ENCODE measurements at places on chromosomes 6 and 20. TPM values are rescaled to one million over a fixed set of nuclear protein-coding genes. Genes with fewer than 3 reads are reported as not detected.

DNA sequence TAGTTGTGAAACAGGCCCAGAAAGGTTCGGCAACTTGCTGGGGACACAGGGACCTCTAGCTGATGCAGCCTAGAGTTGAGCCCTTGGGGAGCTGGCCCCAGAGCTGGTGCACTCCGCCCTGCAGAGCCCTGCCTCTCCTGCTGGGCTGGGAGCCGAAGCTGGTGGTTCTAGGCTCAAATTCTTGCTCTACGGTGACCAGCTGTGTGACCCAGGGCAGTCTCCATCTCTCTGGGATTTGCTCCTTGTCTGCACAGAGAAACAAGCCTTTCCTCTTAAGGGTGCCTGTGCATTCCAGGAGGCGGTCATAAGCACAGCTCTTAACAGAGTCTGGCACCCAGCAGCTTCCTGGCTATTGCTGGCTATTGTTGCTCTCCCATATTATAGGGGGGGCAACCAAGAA, 47.4 kb downstream of the RBM38 start:
- DNase-seq: no peak
- peaks cover 31% of the 10 kb centered on the region for H3K4me1 ChIP-seq
- H3K27ac ChIP-seq: no peak overlapping the region
- no peaks in the 10 kb centered on the region for H3K27me3 ChIP-seq
- H3K36me3 ChIP-seq: no peaks in the 10 kb centered on the region

DNA sequence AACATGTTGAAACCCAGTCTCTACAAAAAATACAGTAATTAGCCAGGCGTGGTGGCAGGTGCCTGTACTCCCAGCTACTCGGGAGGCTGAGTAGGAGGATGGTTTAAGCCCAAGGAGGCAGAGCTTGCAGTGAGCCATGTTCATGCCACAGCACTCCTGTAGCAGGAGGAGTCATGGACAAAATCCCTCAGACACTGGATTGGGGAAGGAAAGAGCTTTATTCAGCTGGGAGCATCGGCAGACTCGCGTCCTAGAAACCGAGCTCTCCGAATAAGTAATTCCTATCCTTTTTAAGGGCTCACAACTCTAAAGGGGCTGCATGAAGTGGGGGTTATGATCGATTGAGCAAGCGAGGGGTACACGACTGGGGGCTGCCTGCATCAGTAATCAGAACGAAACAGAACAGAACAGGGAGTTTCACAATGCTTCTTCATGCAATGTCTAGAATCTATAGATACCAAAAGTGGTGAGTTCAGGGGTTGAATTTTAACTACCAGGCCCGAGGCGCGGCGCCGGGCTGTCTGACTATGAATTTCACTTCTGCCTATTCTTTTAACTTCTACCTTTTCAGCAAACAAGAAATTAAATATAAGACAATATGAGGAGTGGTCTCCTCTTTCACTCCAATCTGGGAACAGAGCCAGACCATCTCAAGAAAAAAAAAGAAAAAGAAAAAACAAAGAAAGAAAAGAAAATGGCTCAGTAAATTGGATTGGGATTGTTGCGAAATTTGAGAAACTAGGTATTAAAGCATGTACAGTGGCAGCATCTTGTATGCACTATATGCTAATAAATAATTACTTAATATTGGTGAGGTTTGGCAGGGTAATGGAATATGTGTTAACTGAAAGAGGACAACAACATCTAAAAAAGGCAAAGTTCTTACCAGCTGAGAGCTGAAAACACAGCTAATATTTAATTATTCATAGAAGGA, 23.6 kb downstream of the HMGN4 start:
- DNase-seq: no peak
- H3K4me3 ChIP-seq: no peak overlapping the region
- H3K36me3 ChIP-seq: no peaks in the 10 kb centered on the region
- H3K27me3 ChIP-seq: no peaks in the 10 kb centered on the region
- H3K27ac ChIP-seq: no peak overlapping the region

The LINC00237 gene
- not detected for polyA plus RNA-seq

The LAMA5 gene
- 259 TPM for polyA plus RNA-seq

- no peaks in the 10 kb centered on the region for H3K27me3 ChIP-seq
- no peak overlapping the region for H3K27ac ChIP-seq
- peaks cover 4% of the 10 kb centered on the region for H3K4me1 ChIP-seq
- no peak overlapping the region for H3K4me3 ChIP-seq
- no peak for DNase-seq
Observed at GRCh38 chr20:10134176-10134575, 84.5 kb upstream of the SNAP25 start.

The TNFAIP3 gene
- 13.9 TPM for polyA plus RNA-seq

GRCh38 chr20:36435592-36436541, 105.5 kb upstream of the MYL9 start:
- no peaks in the 10 kb centered on the region for H3K27me3 ChIP-seq
- H3K4me3 ChIP-seq: peak overlapping the region; percentile 49
- no peaks in the 10 kb centered on the region for H3K36me3 ChIP-seq

The TBXT gene
- not detected for polyA plus RNA-seq

The NMBR gene
- not detected for polyA plus RNA-seq

The OR2H2 gene
- polyA plus RNA-seq: not detected

The MRPS10 gene
- polyA plus RNA-seq: 6.7 TPM

The SPDEF gene
- polyA plus RNA-seq: 0.59 TPM
